CD8-positive, alpha-beta memory T cell (primary cell): ENCODE measurements at places on chromosomes 7 and 10. TPM values are rescaled to one million over a fixed set of nuclear protein-coding genes. Genes with fewer than 3 reads are reported as not detected.

DNA sequence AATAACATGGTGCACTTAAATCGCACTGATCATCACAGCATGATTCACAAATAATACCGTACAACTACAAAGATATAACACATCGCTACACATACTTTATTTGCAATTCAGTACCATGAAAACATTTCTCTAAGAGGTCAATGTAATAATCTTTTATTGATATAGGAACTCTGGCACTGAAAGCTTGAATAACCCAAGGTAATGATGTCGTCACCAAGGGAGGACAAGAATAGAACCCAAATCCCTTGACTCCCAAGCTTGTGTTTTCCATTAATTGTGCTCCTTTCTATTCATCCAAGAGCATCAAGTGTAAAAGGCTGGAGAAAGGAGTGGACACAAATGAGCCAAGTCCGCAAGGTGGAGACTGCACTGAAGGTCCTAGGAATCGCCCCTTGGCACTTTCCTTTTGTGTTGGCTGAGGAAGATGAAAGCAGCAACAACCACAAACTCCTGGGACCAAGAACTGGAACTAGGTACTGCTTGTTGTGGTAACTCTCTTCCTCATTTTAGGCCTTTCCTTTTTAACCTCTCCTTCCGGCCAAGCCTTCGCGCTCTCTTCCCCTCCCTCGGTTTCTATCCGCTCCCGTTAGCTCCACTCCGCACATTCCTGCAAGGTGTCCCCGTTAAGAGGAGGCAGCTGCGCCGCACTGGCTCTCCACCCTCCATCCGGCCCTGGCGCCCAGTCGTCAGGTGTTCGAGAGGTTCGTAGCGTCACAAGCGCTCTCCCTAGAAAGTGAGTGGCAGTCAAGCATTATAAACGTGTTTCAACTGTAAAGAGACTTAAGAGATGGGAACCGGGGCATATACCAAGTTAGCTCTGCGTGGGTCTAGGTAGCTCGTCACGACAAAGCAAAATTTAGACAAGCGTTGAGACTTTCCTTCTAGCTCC, 1.0 kb upstream of the CBLL1 start:
- no peaks in the 10 kb centered on the region for H3K27me3 ChIP-seq
- peak overlapping the region; percentile 97 for H3K4me3 ChIP-seq
- peak; percentile 4 for DNase-seq
- H3K36me3 ChIP-seq: no peaks in the 10 kb centered on the region
- H3K27ac ChIP-seq: peak overlapping the region; percentile 98

GRCh38 chr7:35251606-35252310, 2.1 kb downstream of the TBX20 start:
- H3K4me1 ChIP-seq: peaks cover 5% of the 10 kb centered on the region
- no peak for DNase-seq
- peaks cover 36% of the 10 kb centered on the region for H3K27me3 ChIP-seq
- no peak overlapping the region for H3K27ac ChIP-seq
- no peak overlapping the region for H3K4me3 ChIP-seq

DNA sequence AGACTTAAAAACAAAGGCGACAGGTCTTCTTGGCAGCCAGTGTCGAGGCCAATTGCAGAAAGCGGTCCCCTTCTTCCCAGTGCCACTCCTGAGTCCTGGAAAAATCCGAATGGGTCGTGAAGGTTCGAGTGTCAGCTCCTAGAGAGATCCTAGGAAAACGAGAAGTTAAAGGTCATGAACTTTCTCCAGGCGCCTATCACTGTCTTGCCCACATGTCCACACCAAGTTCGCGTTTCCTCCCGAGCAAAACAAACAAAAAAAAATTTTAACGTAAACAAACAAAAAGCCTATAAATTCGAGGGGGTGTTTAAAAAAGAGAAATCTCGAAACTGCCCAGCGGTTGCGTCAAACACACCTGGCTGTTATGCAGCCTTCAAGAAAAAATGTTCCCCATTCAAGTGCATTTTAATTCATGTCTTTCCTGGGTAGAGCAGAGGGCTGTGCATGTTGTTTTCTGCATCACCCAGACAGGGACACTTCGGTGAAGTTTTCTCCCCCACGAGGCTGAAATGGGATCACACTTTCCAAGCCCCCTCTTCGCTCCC, 1.5 kb downstream of the ARHGAP21 start:
- DNase-seq: no peak
- peaks cover 11% of the 10 kb centered on the region for H3K4me1 ChIP-seq
- H3K27ac ChIP-seq: peak overlapping the region; percentile 66
- H3K27me3 ChIP-seq: no peaks in the 10 kb centered on the region

DNA sequence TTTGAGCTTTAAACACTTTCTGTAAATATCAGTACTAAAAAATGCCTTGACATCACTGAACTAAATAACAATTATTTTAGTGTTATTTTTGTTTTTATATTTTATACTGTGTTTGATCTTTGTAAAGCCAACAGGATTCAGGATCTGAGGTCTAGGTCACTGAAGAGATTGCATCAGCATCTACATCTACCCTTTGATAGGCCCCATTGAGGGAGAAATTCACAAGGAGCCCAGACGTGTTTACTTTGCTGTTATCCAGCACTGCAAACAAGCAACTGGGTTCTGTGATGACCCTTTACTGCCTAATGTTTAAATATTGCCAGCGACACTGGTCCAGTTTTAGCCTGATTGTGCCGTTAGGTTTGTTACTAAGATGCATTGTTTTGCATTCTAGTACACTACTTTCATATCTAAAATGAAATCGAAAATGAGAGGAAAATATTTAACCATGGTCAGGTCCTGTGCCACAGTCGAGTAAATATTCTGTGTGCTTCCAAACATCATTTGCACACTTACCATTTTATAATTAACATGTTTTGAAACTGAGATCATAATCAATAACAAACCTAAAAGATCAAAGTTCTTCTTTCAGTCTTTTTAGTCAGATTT, 48.7 kb downstream of the SP8 start:
- DNase-seq: no peak
- H3K27me3 ChIP-seq: no peaks in the 10 kb centered on the region
- no peak overlapping the region for H3K4me3 ChIP-seq
- no peaks in the 10 kb centered on the region for H3K36me3 ChIP-seq

GRCh38 chr10:90222372-90222771, 521.0 kb downstream of the KIF20B start:
- H3K36me3 ChIP-seq: no peaks in the 10 kb centered on the region
- no peaks in the 10 kb centered on the region for H3K27me3 ChIP-seq
- H3K27ac ChIP-seq: no peak overlapping the region
- DNase-seq: no peak
- no peak overlapping the region for H3K4me3 ChIP-seq

DNA sequence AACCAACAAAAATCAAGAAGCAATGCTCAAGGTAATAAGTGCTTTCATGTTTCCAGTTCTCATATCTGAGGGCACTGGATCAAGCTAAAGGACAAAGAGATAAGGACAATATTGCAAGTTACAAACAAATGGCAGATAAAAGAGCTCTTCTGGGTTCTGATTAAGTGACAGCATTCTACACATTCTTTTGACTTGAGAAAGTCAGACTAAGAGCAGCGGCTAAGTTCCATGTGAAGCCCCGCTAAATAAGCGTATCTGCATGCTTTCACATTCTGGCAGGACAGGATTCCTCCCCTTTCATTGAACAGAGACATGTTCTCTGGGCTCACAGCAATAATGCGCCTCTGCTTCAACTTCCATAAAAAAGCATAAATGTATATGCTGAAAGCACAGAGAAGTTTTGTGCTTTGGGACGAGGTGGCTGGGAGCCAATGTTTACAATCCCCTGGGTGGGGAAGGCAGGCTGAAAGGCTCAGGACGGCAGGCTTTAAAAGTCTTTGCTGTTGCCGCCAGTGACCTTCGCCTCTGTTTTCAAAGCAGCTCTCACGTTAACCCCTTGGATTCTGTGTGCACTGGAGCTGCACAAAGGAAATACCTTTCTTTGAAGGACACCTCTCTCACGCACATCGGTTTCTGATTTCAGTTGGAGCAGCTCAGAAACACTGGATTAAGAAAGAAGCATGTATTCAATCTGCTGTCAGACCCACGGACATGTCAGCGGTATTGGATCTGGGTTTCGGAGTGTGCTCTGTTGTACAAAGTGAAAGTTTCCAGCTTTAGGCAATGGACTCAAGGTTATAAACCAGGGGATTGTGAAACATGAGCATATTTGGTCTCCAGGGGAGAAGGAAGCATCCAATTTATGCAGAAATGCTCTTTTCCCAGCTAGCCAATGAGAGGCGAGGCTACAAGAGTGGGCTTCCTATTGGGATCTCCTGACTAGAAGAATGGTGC, 105.4 kb upstream of the FAM133B start:
- peaks cover 14% of the 10 kb centered on the region for H3K4me1 ChIP-seq
- no peaks in the 10 kb centered on the region for H3K27me3 ChIP-seq
- no peaks in the 10 kb centered on the region for H3K36me3 ChIP-seq
- H3K27ac ChIP-seq: no peak overlapping the region
- no peak overlapping the region for H3K4me3 ChIP-seq

GRCh38 chr10:131354380-131354779, 42.9 kb upstream of the TCERG1L start:
- H3K4me1 ChIP-seq: no peaks in the 10 kb centered on the region
- no peak for DNase-seq
- H3K4me3 ChIP-seq: no peak overlapping the region
- H3K36me3 ChIP-seq: no peaks in the 10 kb centered on the region

DNA sequence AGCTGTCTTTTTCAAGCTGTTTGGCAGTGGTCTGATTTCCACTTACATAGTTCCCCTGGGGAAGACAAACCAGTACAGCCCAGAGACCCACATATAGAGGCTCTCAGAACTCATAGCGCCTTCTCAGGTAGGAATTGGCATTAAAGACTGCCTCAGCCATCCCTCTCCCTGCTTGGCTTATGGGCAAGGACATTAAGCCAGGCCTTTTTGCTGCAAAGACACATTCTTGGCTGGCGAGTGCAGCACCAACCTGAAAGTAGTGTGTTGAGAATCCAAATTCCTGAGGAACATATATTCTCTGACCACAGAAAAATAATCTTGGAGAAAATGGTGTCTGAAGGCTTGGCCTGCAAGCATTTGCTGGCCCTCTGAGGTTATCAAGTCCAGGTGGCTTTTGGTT, 39.2 kb upstream of the HPS1 start:
- H3K27ac ChIP-seq: no peak overlapping the region
- no peaks in the 10 kb centered on the region for H3K36me3 ChIP-seq
- H3K27me3 ChIP-seq: no peaks in the 10 kb centered on the region
- no peaks in the 10 kb centered on the region for H3K4me1 ChIP-seq
- no peak for DNase-seq

GRCh38 chr10:75197066-75197465, 13.5 kb upstream of the VDAC2 start:
- H3K27ac ChIP-seq: no peak overlapping the region
- H3K4me1 ChIP-seq: no peaks in the 10 kb centered on the region
- no peak overlapping the region for H3K4me3 ChIP-seq
- H3K36me3 ChIP-seq: no peaks in the 10 kb centered on the region
- DNase-seq: no peak
- no peaks in the 10 kb centered on the region for H3K27me3 ChIP-seq

DNA sequence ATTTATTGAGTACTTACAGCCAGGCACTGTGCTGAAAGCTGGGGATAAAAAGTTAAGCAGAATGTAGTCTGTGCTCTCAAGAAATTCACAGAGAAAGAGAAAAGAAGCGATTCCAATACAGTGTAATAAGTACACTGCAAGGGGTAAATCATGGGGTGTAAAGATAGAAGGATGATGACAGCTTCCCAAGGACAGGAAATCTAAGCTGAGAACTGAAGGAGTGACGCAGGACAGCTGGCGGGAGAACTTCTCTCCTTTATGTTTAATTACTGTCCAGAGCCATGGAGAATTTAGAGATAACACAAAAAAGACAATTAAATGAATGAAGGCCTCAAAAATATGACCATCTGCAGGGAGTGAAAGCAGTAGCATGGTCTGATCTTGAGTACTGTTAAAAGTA, 34.8 kb downstream of the C7orf33 start:
- no peak overlapping the region for H3K27ac ChIP-seq
- H3K36me3 ChIP-seq: no peaks in the 10 kb centered on the region
- no peak overlapping the region for H3K4me3 ChIP-seq
- DNase-seq: no peak

AQP1 gene
- total RNA-seq: 0.13 TPM

MINDY3 gene
- 23.4 TPM for total RNA-seq

SPDYE6 gene
- not detected for total RNA-seq

MINPP1 gene
- 17.0 TPM for total RNA-seq

MEPCE gene
- 78.8 TPM for total RNA-seq
